Right renal pelvis (tissue), 4 donors: ENCODE measurements at places on chromosomes 7 and 10. TPM values are rescaled to one million over a fixed set of nuclear protein-coding genes. Genes with fewer than 3 reads are reported as not detected.

The KCP gene
- 23.6 TPM for polyA plus RNA-seq

The OGDHL gene
- polyA plus RNA-seq = 38.0 TPM

The CEP55 gene
- polyA plus RNA-seq = 15.0 TPM

The HPS1 gene
- polyA plus RNA-seq = 31.3 TPM

The RAPGEF5 gene
- polyA plus RNA-seq = 34.4 TPM

The NODAL gene
- polyA plus RNA-seq = 0.17 TPM

The NKX2-3 gene
- polyA plus RNA-seq = not detected

The ACHE gene
- 4.2 TPM for polyA plus RNA-seq

The CALD1 gene
- 278 TPM for polyA plus RNA-seq

The SUMF2 gene
- polyA plus RNA-seq = 74.6 TPM

The FAM149B1 gene
- 42.4 TPM for polyA plus RNA-seq

The CPVL gene
- polyA plus RNA-seq = 66.8 TPM

The CPED1 gene
- polyA plus RNA-seq = 43.0 TPM

The ACTL6B gene
- polyA plus RNA-seq = not detected

The CALN1 gene
- polyA plus RNA-seq = 0.51 TPM

The SPAM1 gene
- not detected for polyA plus RNA-seq

The MSMB gene
- not detected for polyA plus RNA-seq

The ANKRD30A gene
- polyA plus RNA-seq = not detected

The PTPRE gene
- 6.1 TPM for polyA plus RNA-seq

The ASB10 gene
- polyA plus RNA-seq = not detected

The HGF gene
- 3.9 TPM for polyA plus RNA-seq

The VGF gene
- polyA plus RNA-seq = 0.14 TPM

The TMEM213 gene
- polyA plus RNA-seq = 46.3 TPM

The ETV1 gene
- polyA plus RNA-seq = 29.3 TPM

The ADAM12 gene
- polyA plus RNA-seq = 27.6 TPM

The SPDYE9 gene
- polyA plus RNA-seq = 0.29 TPM

The GIMAP8 gene
- 11.5 TPM for polyA plus RNA-seq

The GIMAP5 gene
- 4.7 TPM for polyA plus RNA-seq

The PDK4 gene
- 21.5 TPM for polyA plus RNA-seq

The NKX1-2 gene
- polyA plus RNA-seq = not detected

The RBP4 gene
- polyA plus RNA-seq = 0.35 TPM

The IL2RA gene
- polyA plus RNA-seq = not detected

The TPK1 gene
- 10.8 TPM for polyA plus RNA-seq

The SLC29A4 gene
- 22.3 TPM for polyA plus RNA-seq

The C10orf95 gene
- polyA plus RNA-seq = 1.0 TPM

The HOXA7 gene
- polyA plus RNA-seq = 31.8 TPM

The GLI3 gene
- polyA plus RNA-seq = 17.3 TPM

The CFAP69 gene
- polyA plus RNA-seq = 19.4 TPM

The PRLHR gene
- polyA plus RNA-seq = not detected

The CRYGN gene
- 2.2 TPM for polyA plus RNA-seq

The PITX3 gene
- 0.43 TPM for polyA plus RNA-seq

The HMX2 gene
- polyA plus RNA-seq = 2.0 TPM

The MDH2 gene
- polyA plus RNA-seq = 198 TPM
